ENCODE measurements at places on chromosomes 11 and 22.

GRCh38 chr22:46149512-46150033 lies 753 bp upstream of the PPARA start:
- DNase-seq, result no peak

DNA sequence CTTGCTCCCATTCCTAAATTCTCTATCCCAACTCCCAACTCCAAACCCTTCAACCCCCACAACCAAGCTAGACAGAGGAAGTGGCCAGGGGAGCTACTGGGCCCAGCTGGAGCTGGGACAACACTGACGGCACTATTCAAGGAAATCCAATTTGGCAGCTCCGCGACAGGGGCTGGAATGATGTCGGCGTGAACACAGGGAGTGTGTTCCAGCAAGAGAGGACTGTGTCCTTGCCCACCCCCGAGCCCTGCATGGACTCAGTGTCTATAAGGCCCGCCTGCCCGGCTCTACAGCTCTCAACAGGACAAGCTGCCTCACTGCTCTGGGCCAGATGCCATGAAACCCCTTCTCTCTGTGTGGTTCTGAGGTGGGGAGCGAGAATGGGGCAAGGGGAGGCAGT lies 11.3 kb downstream of the PCSK7 start:
- no peak for DNase-seq

- no peak for DNase-seq
Observed at GRCh38 chr22:49503896-49504521, 323.7 kb downstream of the BRD1 start.

DNA sequence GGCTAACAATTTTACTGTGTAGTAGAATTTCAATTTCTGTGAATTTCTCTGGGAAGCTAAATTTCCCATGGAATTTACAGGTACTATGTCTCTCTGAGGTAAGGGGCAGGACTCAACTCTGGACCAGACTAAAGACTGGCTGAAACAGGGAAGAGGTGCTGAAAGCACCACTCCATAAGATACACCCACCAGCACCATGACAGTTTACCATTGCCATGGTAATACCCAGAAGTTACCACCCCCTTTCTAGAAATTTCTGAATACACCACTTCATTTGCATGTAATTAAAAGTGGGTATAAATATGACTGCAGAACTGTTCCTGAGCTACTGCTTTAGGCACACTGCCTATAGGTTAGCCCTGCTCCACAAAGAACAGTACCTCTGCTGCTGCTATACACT lies 274.1 kb downstream of the TTC28 start:
- DNase-seq, result no peak

- DNase-seq, result no peak
Observed at GRCh38 chr11:79113054-79113690, 327.7 kb downstream of the TENM4 start.

DNA sequence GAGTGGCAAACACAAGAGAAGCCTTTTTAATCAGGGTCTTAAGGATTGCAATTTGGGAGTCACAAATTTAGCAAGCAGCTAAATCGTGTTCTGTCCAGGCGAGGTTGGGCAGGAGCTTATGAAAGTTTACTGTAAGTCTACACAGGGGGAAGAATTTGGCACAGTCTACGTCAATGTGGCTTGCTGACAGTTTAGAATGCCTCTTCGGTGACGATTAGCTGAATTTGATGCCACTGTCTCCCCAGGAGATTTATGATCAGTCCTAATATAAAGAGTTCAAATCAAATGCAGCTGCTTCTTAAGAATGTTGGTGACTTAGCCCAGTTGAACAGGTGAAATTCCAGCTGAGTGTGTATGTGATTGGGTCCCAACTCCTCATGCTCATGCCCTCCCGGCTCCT lies 114.1 kb upstream of the CLPB start:
- DNase-seq, result no peak

- DNase-seq, result no peak
Observed at GRCh38 chr11:128903248-128904061, 12.3 kb downstream of the KCNJ5 start.

DNA sequence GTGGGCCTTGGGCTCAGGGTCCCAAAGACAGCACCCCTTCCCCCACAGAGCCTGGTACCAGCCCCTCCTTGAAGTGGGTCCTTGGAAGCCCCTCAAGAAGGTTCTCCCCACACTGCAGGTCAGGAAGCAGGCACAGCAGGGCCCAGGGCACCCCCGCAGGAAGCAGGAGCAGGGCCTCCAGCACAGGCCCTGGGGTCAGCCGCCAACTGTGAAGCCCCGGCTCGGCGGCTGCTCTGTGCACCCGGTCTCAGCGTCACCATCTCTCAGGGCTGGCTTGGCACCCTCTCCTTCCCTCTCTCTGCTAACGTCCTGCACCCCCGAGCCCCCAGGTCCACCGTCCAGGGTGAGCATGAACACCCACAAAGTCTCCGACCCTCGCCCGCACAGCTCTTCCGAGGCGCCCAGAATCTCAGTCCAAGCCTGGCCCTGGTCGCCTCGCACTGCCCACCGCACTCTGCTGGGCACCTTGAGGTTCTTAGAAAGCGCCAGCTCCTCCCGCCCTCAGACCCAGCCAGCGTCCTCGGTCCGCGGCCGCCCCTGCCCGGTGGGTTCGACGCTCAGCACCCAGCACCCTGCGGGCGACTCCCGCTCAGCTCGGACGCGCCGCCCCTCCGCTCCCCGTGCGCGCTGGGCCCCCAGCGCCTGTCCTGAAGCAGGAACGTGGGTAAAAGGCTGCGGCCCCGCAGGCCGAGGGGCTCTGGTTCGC lies 1.4 kb upstream of the SIGIRR start:
- no peak for DNase-seq

GRCh38 chr11:37963440-37963839 lies 1365.4 kb upstream of the RAG2 start:
- no peak for DNase-seq

DNA sequence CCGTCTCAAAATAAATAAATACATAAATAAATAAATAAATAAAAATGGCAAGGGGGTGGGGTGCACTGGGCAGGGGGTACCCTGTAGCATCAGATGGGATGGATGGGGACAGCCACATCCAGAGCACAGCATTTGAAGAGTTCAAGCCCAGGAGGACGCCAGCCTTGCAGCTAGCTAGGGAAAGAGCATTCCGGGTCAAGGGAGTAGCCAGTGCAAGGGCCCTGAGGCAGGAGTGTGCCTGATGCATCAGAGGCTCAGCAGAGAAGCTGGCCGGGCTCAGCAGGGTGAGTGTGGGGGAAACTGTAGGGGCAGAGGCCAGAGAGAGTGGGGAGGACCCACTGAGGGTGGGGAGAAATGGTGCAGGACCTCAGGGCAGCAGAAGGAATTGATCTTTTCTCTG lies 23.7 kb upstream of the CCND1 start:
- no peak for DNase-seq

GRCh38 chr11:71064183-71064582 lies 188.2 kb downstream of the SHANK2 start:
- DNase-seq, result no peak

Data from GOT3 (cell line).